WTC11 (cell line): ENCODE measurements at places on chromosomes 7 and 10. TPM values are rescaled to one million over a fixed set of nuclear protein-coding genes. Genes with fewer than 3 reads are reported as not detected.

RSPH10B gene
- total RNA-seq: 0.35 to 0.60 TPM (median 0.55 TPM) in 3 replicates

ANKRD22 gene
- not detected in 3 replicates for total RNA-seq

CPVL gene
- 34.2 to 43.8 TPM (median 42.6 TPM) in 3 replicates for total RNA-seq

PARP12 gene
- 9.1 to 10.5 TPM (median 9.5 TPM) in 3 replicates for total RNA-seq

ANKRD61 gene
- not detected in 3 replicates for total RNA-seq

RTKN2 gene
- 16.7 to 20.5 TPM (median 16.8 TPM) in 3 replicates for total RNA-seq

AKR1C8 gene
- total RNA-seq: not detected in 3 replicates

OR2A12 gene
- not detected in 3 replicates for total RNA-seq

RAMP3 gene
- total RNA-seq: 0.85 to 1.2 TPM (median 1.1 TPM) in 3 replicates

SEMA3C gene
- 1.6 to 3.1 TPM (median 2.1 TPM) in 3 replicates for total RNA-seq

ENTPD1 gene
- total RNA-seq: 1.9 to 2.8 TPM (median 2.3 TPM) in 3 replicates

CAMK2B gene
- 0.41 to 0.53 TPM (median 0.44 TPM) in 3 replicates for total RNA-seq

LEP gene
- total RNA-seq: not detected in 3 replicates

SGMS1 gene
- total RNA-seq: 12.4 to 14.0 TPM (median 13.2 TPM) in 3 replicates

YKT6 gene
- 82.2 to 102 TPM (median 83.7 TPM) in 3 replicates for total RNA-seq

LRRC61 gene
- 27.7 to 33.3 TPM (median 32.7 TPM) in 3 replicates for total RNA-seq

PIK3CG gene
- total RNA-seq: 0.07 to 0.11 TPM (median 0.07 TPM) in 3 replicates

FEZF1 gene
- total RNA-seq: 11.1 to 20.0 TPM (median 11.6 TPM) in 3 replicates

NUDT1 gene
- total RNA-seq: 100 to 108 TPM (median 102 TPM) in 3 replicates

VSIR gene
- 0.74 to 1.3 TPM (median 0.78 TPM) in 3 replicates for total RNA-seq
